Kidney (tissue), 22 donors: ENCODE measurements at places on chromosomes 1 and 21. TPM values are rescaled to one million over a fixed set of nuclear protein-coding genes. Genes with fewer than 3 reads are reported as not detected.

DNA sequence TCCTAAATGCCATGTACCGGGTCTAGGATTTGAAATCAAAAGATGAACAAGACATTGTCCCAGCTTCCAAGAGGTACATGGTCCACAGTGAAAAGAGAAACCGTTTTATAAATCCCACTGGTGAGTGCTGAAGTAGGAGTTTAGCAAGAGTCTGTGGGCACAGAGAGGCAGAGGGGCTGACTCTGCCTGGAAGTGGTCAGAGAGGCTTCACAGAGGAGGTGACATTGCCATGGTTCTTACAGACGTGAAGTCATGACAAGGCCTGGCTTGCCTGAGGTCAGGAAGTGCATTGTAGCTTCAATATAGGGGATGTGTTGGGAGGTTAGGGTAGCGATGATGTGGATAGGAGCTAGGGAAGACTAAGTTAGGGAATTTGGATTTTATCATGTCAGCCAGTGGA, 28.4 kb downstream of the MAPKAPK2 start:
- peaks cover 58% of the 10 kb centered on the region for H3K4me1 ChIP-seq
- no peak overlapping the region for H3K4me3 ChIP-seq
- no peak for DNase-seq
- peak overlapping the region; percentile 88 for H3K27ac ChIP-seq
- H3K27me3 ChIP-seq = no peaks in the 10 kb centered on the region

DNA sequence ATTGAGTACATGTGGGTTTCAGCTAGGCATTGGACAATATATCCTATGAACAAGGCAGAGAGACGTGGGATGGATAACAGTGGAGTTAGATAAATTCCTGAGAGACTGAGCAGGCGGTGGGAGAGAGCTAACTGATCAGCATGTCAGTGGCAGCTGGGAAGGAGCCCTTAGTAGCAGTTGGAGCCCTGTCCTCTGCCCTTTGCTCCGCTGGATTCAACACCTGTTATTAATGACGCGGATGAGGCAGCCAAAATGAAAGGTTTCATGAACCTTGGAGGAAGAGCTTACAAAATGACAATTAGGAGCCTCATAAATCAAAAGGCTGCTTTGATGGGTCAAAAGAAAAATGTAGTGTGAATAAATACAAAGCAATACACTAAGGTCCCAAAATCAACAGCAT, 16.1 kb downstream of the UBIAD1 start:
- DNase-seq = no peak
- H3K4me3 ChIP-seq = no peak overlapping the region
- no peaks in the 10 kb centered on the region for H3K4me1 ChIP-seq
- H3K27ac ChIP-seq = no peak overlapping the region
- no peaks in the 10 kb centered on the region for H3K27me3 ChIP-seq

DNA sequence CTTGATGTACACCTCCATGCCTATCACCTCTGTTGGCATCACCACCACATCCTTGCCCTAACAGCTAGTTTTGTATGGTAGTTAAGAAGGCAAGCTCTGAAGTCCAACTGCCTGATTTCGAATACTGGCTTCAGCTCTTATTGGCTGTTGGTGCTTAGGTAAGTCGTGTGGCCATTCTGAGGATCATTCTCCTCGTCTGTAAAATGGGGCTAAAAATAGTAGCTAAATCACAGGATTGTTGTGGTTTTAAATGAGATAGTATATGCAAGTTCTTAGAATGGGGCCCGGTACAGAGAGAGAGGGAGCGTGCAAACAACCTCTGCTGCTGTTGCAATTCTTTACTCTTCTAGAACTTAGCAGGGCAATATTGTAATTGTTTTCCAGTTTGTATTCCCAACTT, 20.8 kb upstream of the SPOCD1 start:
- no peak overlapping the region for H3K4me3 ChIP-seq
- H3K27me3 ChIP-seq = no peaks in the 10 kb centered on the region
- H3K27ac ChIP-seq = no peak overlapping the region
- no peak for DNase-seq

Gene TCHHL1
- total RNA-seq = not detected

Gene C2CD4D
- total RNA-seq = 0.57 TPM

- H3K36me3 ChIP-seq = no peaks in the 10 kb centered on the region
- no peak overlapping the region for H3K27ac ChIP-seq
Measured at GRCh38 chr1:31880957-31881687, 57.0 kb downstream of the PTP4A2 start.

Gene RGSL1
- not detected for total RNA-seq

Gene LYPD8
- 3.2 TPM for total RNA-seq

DNA sequence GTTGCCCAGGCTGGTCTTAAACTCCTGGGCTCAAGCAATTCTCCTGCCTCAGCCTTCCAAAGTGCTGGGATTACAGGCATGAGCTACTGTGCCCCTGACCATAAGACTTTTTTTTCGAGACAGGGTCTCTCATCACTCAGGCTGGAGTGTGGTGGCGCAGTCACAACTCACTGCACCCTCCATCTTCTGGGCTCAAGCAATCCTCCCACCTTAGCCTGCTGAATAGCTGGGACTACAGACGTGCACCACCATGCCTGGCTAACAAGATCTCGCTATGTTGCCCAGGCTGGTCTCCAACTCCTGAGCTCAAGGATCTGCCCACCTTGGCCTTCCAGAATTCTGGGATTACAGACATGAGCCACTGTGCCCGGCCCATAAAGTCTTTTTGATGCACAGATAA, 1.9 kb downstream of the C1orf56 start:
- no peak overlapping the region for H3K4me3 ChIP-seq
- peaks cover 12% of the 10 kb centered on the region for H3K36me3 ChIP-seq

GRCh38 chr1:21021311-21021710, 155.4 kb downstream of the EIF4G3 start:
- H3K36me3 ChIP-seq = no peaks in the 10 kb centered on the region
- DNase-seq = no peak
- no peak overlapping the region for H3K4me3 ChIP-seq

Gene F5
- total RNA-seq = 3.8 TPM

- H3K27me3 ChIP-seq = peaks cover 7% of the 10 kb centered on the region
- no peak for DNase-seq
- H3K4me3 ChIP-seq = no peak overlapping the region
- no peak overlapping the region for H3K27ac ChIP-seq
- H3K4me1 ChIP-seq = peaks cover under 1% of the 10 kb centered on the region
Measured at GRCh38 chr1:20726932-20727745, 5.4 kb downstream of the SH2D5 start.

DNA sequence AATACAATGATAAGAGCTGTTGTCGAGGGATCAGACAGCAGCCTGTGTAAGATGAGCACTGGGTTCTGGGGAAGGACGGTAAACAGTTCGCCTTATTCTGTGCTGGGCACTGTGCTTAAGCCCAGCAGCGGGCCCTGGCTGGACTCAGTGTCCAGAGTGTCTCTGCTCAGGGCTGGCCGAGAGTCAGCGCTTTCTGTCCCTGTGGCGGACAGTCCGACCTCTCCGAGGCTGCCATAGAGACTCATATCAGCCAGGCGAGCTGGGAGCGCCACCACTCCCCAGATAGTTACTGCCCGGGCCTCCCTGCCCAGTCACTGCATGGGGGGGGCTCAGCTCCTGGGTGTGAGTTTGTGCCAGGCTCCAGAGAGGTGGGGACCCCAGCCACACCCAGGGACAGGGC, 14.7 kb upstream of the NPHP4 start:
- no peak overlapping the region for H3K27ac ChIP-seq
- H3K36me3 ChIP-seq = no peaks in the 10 kb centered on the region
- no peak overlapping the region for H3K4me3 ChIP-seq
- H3K4me1 ChIP-seq = no peaks in the 10 kb centered on the region
- no peaks in the 10 kb centered on the region for H3K27me3 ChIP-seq

DNA sequence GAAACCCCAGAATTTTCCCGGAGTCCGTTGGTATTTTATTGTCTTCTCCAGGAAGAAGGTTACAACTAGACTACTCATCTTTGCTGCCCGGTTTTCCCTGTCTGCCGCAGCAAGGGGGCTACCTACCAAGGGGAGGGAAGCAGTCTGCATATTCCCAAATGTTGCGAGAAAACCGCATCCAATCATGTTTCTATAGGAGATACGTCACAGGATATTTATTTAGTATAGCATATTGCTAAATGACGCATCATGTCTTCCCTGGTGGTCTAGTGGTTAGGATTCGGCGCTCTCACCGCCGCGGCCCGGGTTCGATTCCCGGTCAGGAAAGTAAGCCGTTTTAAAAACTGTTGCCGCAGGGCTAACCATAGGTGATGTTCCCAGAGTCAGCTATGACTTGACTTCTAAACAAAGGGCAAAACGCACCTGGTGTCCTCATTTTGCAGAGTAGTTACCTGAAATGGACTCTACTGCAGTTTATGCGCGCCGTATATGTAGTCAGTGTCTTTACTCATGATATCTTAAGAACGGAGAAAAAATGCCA, 15.2 kb upstream of the ZNF692 start:
- no peaks in the 10 kb centered on the region for H3K27me3 ChIP-seq
- no peaks in the 10 kb centered on the region for H3K4me1 ChIP-seq
- H3K4me3 ChIP-seq = peak overlapping the region; percentile 93
- peak; percentile 94 for DNase-seq

Gene TENT5C
- 22.2 TPM for total RNA-seq

Gene APOBEC4
- total RNA-seq = not detected

Gene NEGR1
- total RNA-seq = 10.2 TPM

DNA sequence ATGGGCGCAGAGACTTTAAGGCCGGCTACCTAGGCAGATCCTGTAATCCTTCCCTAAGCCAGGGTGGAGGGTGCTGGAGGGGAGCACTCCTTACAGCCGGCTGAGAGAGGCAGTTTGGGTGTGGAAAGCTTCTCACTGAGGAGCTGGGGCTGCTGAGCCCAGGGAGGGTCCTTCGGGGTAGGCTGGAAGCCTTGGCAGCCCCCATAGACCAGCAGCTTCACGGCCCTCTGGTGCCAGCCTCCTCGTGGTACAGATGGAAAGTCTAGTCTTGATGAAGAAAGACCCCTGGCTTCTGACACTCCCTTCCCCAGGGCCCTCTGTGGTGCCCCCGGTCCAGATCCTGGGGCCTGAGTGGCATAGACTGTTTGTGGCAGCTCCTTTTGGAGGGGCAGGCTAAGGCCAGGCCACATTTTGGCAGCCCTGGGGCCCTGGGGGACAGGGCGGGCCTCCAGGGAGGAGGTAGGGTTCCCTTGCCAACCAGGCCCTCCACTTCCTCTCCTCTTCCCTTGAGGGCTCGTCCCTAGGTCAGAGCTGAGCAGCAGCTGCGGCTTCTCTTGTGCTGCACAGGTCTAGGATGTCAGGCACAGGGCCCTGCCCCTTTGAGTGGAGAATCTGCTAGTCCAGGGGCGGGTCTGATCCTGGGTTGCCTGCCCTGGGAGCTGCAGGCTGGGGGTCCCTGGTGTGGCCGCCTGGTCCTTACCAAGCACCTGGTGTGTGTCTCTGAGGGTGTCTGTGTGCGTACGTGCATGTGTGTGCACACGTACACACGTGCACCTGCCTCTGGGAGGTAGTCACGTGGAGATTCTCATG, 4.8 kb downstream of the AMPD2 start:
- DNase-seq = no peak
- H3K36me3 ChIP-seq = peaks cover 27% of the 10 kb centered on the region
- peak overlapping the region; percentile 22 for H3K27ac ChIP-seq
- no peaks in the 10 kb centered on the region for H3K27me3 ChIP-seq
- H3K4me1 ChIP-seq = no peaks in the 10 kb centered on the region

Gene VANGL2
- total RNA-seq = 8.1 TPM

DNA sequence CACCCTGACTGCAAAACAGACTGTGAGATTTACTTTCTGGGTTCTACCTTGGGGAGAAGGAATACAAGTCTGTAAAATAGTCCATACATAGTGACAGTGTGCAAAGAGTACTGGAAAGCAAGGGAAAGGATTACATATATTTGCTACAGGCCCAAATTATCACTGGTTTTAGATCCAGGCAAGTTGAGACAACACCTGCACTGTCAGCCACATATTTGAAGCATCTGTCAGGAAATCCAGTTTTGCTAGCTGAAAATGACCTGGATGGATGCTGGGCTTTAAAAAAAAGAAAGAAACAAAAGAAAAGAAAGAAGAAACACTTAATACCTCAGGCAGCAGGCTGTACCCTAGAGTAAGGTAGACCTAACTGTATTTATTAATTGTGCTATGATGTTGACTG, 23.9 kb upstream of the SPRR2G start:
- H3K4me1 ChIP-seq = no peaks in the 10 kb centered on the region
- H3K27me3 ChIP-seq = no peaks in the 10 kb centered on the region
- no peak for DNase-seq
- H3K36me3 ChIP-seq = no peaks in the 10 kb centered on the region
- H3K4me3 ChIP-seq = no peak overlapping the region

Gene TMEM200B
- total RNA-seq = 8.6 TPM

Gene HMGCS2
- total RNA-seq = 3.9 TPM

DNA sequence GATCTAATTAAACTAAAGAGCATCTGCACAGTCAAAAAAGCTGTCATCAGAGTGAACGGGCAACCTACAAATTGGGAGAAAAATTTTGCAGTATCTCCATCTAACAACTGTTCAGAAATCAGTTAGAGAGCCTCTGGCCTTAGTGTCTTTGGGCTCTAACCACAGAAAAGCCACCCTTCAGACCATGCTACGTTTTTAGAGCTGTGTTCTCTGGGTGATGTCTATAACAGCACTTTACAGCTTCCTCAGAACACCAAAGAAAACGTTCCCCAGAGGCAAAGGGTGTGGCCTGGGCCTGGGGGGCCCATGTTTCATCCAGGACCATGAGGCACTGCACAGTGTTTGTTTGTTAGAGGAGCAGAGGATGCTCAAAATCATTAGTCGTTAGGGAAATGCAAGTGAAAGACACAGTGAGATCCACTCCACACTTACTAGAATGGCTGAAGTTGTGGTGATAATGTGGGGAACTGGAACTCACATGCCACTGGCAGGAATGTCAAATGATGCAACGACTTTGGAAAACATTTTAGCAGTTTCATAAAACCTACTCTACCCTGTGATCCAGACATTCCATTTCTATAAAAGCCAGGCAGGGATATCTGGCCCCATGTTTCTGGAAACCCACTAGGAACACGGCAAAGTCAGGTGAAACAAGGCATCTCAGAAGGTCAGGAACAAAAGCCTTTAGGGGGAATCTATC, 250.4 kb upstream of the HOOK1 start:
- H3K36me3 ChIP-seq = peaks cover 2% of the 10 kb centered on the region
- no peaks in the 10 kb centered on the region for H3K27me3 ChIP-seq
- no peak for DNase-seq
- no peak overlapping the region for H3K27ac ChIP-seq
- no peaks in the 10 kb centered on the region for H3K4me1 ChIP-seq

- H3K4me3 ChIP-seq = no peak overlapping the region
- no peaks in the 10 kb centered on the region for H3K4me1 ChIP-seq
- H3K36me3 ChIP-seq = peaks cover 7% of the 10 kb centered on the region
- no peaks in the 10 kb centered on the region for H3K27me3 ChIP-seq
- H3K27ac ChIP-seq = no peak overlapping the region
- DNase-seq = no peak
Measured at GRCh38 chr21:42670884-42671283, 17.5 kb downstream of the PDE9A start.

- no peak for DNase-seq
- no peak overlapping the region for H3K27ac ChIP-seq
- H3K4me1 ChIP-seq = peaks cover 4% of the 10 kb centered on the region
- no peaks in the 10 kb centered on the region for H3K36me3 ChIP-seq
- no peaks in the 10 kb centered on the region for H3K27me3 ChIP-seq
Measured at GRCh38 chr21:37557261-37557950, 190.8 kb downstream of the DYRK1A start.

GRCh38 chr1:15394258-15394690, 15.4 kb upstream of the EFHD2 start:
- H3K36me3 ChIP-seq = no peaks in the 10 kb centered on the region
- H3K4me3 ChIP-seq = no peak overlapping the region
- DNase-seq = no peak
- H3K27me3 ChIP-seq = no peaks in the 10 kb centered on the region
